Stomach (tissue), 19 donors: ENCODE measurements at places on chromosomes 13 and 19. TPM values are rescaled to one million over a fixed set of nuclear protein-coding genes. Genes with fewer than 3 reads are reported as not detected.
A peak's percentile ranks its signal among the peaks of the same experiment; 100 is the strongest.

DNA sequence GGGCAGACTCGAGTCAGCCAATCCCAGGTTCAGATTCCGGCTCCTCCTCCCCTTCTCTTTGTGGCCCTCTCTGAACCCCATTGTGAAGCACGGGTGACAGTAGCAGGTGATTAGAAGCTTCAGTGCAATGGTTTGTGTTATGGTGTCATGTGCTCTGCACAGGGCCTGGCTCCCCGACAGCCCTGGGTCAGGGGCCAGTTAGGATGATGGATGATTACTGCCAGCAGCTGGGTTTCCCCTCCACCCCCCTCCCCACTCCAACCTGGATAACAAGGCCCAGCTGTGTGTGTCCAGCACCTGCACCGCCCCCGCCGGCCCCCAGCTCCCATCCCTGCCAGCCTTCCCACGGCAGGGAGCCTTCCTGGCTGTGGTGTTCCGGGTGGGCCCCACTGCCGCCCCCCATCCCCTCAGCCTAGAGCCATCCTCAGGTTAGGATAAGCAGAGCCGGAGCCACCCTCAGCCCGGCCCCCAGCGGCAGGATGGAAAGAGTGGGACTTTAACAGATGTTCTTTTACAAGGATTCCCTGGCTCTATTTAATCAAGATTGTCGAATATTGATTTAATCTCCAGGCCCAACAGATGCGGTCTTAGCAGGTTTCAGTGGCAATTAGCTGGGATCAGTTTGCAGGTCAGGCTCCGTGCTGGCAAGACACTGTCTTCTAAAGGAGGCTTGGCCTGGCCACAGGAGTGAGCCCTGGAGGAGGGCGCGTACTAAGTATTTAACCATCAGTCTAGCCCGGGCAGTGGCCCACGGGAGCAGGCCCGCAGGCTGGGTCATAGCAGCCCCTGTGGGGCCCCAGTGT, 156.2 kb downstream of the SIPA1L3 start:
- peak; percentile 73 for DNase-seq
- peak overlapping the region; percentile 35 for H3K27ac ChIP-seq

- no peaks in the 10 kb centered on the region for H3K27me3 ChIP-seq
- H3K4me3 ChIP-seq: peak overlapping the region; percentile 89
- DNase-seq: peak; percentile 93
- peaks cover 72% of the 10 kb centered on the region for H3K4me1 ChIP-seq
Observed at GRCh38 chr19:4061178-4061682, 5.5 kb downstream of the ZBTB7A start.

- no peaks in the 10 kb centered on the region for H3K4me1 ChIP-seq
- no peak for DNase-seq
- no peak overlapping the region for H3K4me3 ChIP-seq
- H3K27ac ChIP-seq: no peak overlapping the region
Observed at GRCh38 chr13:113350938-113351335, 13.0 kb downstream of the GRTP1 start.

GRCh38 chr19:55344444-55344843, 4.8 kb downstream of the KMT5C start:
- H3K4me3 ChIP-seq: no peak overlapping the region
- H3K4me1 ChIP-seq: peaks cover 37% of the 10 kb centered on the region
- no peak for DNase-seq
- no peaks in the 10 kb centered on the region for H3K27me3 ChIP-seq

- H3K27ac ChIP-seq: no peak overlapping the region
- H3K4me1 ChIP-seq: no peaks in the 10 kb centered on the region
- DNase-seq: peak; percentile 95
Observed at GRCh38 chr13:94362411-94362909, 117.0 kb downstream of the DCT start.

DNA sequence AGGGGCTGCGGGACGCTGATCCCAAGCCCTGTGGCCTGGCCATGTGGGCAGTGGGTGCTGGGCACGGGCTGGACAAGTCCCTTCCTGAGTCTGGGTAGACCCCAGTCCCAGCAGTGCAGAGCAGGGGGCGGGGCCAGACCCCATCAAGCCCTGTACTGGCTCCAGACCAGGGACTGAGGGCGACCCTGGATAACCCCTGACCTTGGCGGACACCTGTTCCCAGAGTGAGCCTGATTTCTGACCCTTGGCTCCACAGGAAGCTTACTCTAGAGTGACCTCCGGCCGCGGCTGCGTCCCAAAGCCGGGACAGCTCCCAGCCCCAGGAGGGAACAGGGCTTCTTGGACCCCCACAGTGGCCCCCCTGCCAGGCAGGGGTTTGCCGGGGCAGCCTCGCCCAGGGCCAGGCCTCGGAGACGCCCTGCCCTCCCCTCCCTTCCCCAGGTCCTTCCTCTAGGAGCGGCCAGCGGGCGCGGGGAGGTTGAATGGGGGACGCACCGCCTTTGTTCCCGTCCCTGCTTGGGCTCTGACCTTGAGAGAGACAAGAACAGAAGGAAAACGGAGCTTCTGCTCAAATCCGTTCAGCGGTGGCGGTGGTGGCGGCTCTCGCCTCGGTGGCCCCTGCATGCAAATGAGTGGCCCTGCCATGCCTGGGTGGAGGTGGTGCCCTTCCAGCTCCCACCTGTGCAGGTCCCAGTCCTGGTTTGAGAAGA, 2.3 kb upstream of the EFNA2 start:
- H3K27ac ChIP-seq: no peak overlapping the region
- H3K36me3 ChIP-seq: peaks cover 12% of the 10 kb centered on the region
- H3K4me3 ChIP-seq: no peak overlapping the region
- DNase-seq: no peak

DNA sequence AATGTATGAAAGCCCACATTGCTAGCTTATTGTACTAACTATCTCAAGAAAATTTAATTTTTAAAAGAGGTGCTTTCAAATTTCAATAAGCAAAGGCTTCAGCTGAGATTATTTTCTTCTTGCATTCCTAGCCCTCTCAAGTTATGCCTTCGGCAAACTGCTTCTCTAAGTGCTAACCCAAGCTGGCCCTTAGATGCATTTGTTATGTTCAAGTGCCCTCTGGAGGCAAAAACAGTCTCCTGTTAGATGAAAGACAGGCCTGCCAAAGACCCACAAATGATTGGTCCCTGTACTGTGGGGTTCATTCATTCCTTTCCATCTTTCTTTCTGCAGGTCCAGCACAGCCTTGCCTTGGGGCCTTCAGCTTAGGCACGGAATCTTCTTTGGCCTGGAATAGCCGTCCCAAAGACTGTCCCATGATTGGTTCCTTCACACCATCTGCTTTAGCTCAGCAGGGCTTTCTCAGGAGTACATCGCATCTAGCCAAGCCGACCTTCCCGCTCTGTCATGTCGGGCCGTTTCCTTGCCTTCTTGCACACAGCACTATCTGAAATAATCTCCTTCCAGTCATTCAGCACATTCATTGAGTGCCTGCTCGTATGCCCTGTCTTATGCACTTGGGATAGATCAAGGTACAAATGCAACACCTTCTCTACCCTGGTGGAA, 26.4 kb upstream of the TPTE2 start:
- H3K27ac ChIP-seq: no peak overlapping the region
- no peak for DNase-seq
- no peaks in the 10 kb centered on the region for H3K36me3 ChIP-seq
- H3K27me3 ChIP-seq: no peaks in the 10 kb centered on the region
- peak overlapping the region; percentile 16 for H3K4me3 ChIP-seq

- H3K27me3 ChIP-seq: no peaks in the 10 kb centered on the region
- no peaks in the 10 kb centered on the region for H3K4me1 ChIP-seq
- no peak for DNase-seq
- H3K27ac ChIP-seq: peak overlapping the region; percentile 80
- peak overlapping the region; percentile 94 for H3K4me3 ChIP-seq
Observed at GRCh38 chr19:57947088-57947418, 453 bp downstream of the ZNF256 start.

DNA sequence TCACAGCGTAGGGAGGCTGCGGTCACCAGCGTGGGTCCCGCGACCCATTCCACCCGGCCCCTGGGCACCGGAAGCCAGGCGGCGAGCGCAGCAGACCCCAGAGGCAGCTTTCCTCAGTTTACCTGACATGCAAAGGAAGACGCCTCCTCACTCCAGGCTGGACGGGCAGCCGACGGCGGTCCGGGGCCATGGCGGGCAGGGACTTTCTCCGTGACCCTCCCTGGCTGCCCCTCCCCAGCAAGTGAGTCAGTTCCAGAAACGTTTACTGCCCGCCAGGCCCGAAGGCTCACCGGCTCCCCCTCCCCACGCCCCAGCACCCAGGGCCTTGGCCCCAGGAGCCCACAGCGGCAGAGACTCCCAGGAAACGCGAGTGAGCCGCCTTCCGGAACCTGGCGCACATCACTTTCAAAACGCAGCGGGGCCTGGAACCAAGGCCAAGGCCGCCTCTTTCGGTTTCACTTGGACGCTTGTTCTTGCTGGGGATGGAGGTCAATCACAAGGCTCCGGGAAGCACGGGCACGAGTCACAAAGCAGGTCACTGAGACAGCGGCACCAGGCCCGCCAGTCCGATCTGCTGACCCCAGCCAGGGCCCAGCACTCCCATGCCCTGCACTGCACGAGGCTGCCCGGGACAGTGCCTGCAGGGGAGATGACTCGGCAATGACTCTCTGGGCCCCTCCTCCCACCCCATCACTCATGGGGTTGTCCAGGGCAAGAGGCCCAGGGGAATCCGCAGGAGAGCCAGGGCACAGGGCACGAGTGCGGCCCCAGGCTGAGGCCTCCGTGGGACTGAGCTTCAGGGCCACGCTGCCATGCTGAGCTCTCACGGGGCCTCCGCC, 5.3 kb downstream of the SBNO2 start:
- peak overlapping the region; percentile 98 for H3K27ac ChIP-seq
- peak; percentile 71 for DNase-seq
- peaks cover 36% of the 10 kb centered on the region for H3K36me3 ChIP-seq

DNA sequence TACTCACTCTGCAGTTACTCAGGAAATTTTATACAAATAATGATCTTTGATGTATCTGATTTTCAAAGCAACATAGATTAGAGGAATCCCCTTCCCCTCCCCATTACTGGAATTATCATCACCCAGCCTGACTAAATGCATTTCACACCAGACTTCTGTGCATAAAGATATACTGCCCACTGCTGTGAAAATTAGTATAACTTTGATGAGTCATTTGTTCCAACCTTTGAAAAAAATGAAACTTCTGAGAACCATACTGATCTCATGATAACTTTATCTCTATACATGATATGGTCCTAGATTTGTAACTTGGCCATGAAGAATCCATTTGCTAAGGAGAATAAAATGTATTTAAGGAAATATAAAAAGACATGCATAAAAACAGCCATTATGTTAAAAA, 63.9 kb downstream of the GPC6 start:
- H3K27ac ChIP-seq: no peak overlapping the region
- H3K4me1 ChIP-seq: no peaks in the 10 kb centered on the region
- no peaks in the 10 kb centered on the region for H3K27me3 ChIP-seq
- no peaks in the 10 kb centered on the region for H3K36me3 ChIP-seq

DNA sequence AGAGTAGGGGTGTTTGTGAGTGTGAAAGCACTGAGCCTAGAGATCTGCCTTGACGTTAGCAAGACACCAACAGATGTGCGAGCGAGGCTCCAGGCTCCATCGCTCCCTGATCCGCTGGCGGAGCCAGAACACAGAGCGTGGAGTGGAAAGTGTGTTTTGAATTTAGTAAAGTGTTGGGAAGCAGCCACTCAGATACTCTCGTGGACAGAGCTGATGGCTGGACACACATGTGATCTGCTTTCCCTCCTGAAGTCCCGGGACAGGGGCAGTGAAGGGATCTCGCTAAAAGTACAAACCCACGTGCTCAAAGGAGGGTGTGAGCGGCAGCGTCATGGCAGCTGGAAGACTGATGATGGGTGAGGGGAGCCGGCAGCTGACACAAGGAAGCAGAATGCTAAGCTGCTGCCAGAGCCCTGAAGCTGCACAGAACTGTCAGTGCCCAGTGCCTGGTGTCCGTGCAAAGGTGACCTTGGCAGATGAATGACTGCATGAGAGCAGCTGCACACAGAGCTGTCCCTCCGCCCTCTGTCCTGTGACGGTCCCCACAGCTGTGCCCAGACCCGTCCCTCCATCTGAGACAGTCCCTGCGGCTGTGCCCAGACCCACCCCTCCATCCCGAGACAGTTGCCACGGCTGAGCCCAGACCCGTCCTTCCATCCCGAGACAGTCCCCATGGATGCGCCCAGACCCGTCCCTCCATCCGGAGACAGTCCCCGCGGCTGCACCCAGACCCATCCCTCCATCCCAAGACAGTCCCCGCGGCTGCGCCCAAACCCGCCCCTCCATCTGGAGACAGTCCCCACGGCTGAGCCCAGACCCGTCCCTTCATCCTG, 29.6 kb upstream of the TMEM255B start:
- H3K4me3 ChIP-seq: no peak overlapping the region
- DNase-seq: no peak
- H3K27me3 ChIP-seq: no peaks in the 10 kb centered on the region
- H3K36me3 ChIP-seq: no peaks in the 10 kb centered on the region
- no peak overlapping the region for H3K27ac ChIP-seq

DNA sequence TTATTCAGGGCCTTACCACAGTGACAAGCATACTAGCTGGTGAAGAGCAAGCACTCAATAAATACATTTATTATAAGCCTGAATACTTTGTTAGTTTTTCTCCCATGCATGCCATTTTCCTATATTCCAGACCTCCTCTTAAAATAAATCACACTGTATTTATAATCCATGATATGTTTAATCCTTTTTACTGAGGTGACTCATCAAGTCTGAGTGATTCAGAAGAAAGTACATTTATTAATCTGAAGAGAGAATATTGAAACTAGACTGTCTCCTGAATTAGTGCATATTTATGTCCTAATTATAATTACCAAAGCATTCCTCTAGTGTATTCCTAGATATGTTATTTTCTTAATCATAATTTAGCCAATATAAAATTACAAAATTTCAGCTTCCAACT, 323.3 kb downstream of the NALCN start:
- H3K4me1 ChIP-seq: no peaks in the 10 kb centered on the region
- H3K27me3 ChIP-seq: no peaks in the 10 kb centered on the region
- H3K27ac ChIP-seq: no peak overlapping the region
- no peaks in the 10 kb centered on the region for H3K36me3 ChIP-seq
- DNase-seq: no peak
- H3K4me3 ChIP-seq: no peak overlapping the region

- no peaks in the 10 kb centered on the region for H3K36me3 ChIP-seq
- H3K27ac ChIP-seq: no peak overlapping the region
- no peaks in the 10 kb centered on the region for H3K27me3 ChIP-seq
- H3K4me1 ChIP-seq: no peaks in the 10 kb centered on the region
Observed at GRCh38 chr13:38950987-38951386, 39.6 kb downstream of the STOML3 start.

GRCh38 chr13:113584870-113585671, 518 bp downstream of the TFDP1 start:
- peak overlapping the region; percentile 69 for H3K4me3 ChIP-seq
- peaks cover 33% of the 10 kb centered on the region for H3K4me1 ChIP-seq
- peak overlapping the region; percentile 71 for H3K27ac ChIP-seq
- DNase-seq: peak; percentile 37
- H3K36me3 ChIP-seq: peaks cover 36% of the 10 kb centered on the region
- no peaks in the 10 kb centered on the region for H3K27me3 ChIP-seq

GDF15 gene
- total RNA-seq: 102 TPM

ATG4D gene
- 2.3 TPM for total RNA-seq

ZNF333 gene
- 5.8 TPM for total RNA-seq

TSHZ3 gene
- total RNA-seq: 5.9 TPM

APOC1 gene
- total RNA-seq: 5.7 TPM

NLRP9 gene
- not detected for total RNA-seq

BCKDHA gene
- 23.0 TPM for total RNA-seq

THSD1 gene
- 2.8 TPM for total RNA-seq

IZUMO4 gene
- 3.5 TPM for total RNA-seq

TMEM150B gene
- total RNA-seq: 3.3 TPM

TRAPPC6A gene
- total RNA-seq: 40.7 TPM

PTGER1 gene
- not detected for total RNA-seq

ZNF560 gene
- total RNA-seq: not detected

METTL21C gene
- total RNA-seq: not detected
